Activated CD4-positive, alpha-beta T cell treated with anti-CD3 and anti-CD28 coated beads for 4 hours (primary cell): ENCODE measurements at places on chromosomes 11 and 22.

- DNase-seq = no peak
Observed at GRCh38 chr22:27128461-27129085, 471.2 kb downstream of the MIAT start.

GRCh38 chr11:112623057-112623456 lies 338.2 kb upstream of the NCAM1 start:
- no peak for DNase-seq

DNA sequence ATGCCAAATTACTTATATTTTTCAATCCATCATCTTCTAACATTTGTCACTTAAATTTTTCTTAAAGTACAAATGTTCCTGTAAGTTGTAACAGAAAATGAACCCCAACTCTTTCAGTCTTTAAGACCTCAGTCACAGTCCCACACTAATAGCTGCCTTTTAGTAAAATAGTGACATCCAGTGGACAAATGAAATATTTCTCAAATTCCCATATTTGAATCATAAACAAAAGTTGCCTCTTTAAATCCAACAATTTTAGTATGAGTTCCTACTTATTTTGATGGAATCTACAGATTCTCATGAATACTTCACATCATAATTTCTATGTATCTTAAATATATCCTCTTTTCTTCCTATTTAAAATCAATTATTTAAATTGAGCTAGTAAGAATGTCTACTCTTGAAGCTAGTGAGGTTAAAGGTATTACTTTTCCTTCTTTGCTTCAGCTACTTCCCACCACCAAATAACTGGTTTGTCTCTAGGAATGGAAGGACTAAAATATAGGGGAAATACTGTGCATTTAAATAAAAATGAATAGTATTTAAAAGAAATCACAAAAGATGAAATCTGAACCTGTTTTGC lies 9.2 kb downstream of the LIN7C start:
- no peak for DNase-seq

DNA sequence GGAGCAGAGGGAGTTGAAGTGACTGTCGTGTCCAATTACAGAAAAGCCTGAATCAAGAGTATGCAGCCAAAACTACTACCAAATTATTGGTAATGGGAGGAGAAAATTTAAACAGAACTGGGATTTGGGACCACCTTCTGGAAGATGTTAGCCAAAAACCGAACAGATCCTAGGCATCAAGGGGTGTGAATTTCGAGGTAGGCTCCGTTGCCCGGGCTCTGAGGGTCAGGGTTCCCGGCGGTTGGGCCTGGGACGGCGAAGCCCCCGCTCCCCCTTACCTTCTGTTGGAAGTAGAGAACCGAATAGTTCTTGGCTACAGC lies 313 bp downstream of the PRCP start:
- no peak for DNase-seq

DNA sequence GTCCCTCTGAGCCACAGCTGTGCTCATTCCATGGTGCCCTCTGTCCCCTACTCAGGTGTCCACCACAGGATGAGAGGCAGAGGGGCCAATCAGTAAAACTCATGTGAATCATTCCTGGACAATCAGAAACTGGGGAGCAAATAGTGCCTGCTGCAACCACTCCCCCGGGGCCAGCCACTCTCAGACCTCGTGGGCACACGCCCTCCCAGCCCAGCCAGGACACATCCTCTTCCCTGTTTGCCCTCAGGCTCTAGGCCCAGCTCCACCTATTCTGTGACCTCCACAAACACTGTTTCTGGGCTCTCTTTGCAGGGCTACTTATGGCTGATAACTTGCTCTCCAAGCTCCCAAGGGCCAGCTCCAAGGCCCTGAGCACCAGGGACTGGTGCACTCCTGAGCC lies 14.0 kb upstream of the KCTD14 start:
- no peak for DNase-seq

DNA sequence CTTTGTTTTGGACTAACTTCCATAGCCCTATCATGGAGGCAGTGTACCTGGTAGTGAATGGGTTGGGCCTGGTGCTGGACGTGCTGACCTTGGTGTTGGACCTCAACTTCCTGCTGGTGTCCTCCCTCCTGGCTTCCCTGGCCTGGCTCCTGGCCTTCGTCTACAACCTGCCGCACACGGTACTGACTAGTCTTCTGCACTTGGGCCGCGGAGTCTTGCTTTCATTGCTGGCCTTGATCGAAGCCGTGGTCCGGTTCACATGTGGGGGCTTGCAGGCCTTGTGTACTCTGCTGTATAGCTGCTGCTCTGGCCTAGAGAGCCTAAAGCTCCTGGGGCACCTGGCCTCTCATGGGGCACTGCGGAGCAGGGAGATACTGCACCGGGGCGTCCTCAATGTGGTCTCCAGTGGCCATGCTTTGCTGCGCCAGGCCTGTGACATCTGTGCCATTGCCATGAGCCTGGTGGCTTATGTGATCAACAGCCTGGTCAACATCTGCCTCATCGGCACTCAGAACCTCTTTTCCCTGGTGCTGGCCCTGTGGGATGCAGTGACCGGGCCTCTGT lies 846 bp downstream of the RNF26 start:
- DNase-seq = no peak

DNA sequence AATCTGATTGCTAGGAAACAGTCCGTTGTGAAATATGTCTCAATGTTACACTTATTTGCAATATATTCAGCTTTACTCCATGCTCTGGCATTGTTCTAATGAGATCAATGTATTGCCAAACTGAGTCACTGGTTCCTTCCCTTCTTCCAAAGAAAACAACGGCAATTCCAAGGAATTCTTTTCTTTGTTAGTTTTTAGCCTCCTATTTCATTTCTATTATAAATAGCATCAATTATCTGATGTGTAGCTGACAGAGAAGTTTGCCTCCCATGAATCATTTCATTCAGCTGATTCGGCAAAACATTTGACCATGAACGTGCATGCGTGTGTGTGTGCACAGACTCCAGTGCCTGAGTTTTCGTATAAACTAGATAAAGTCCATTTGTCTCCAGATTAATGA lies 346.8 kb downstream of the ETS1 start:
- no peak for DNase-seq

DNA sequence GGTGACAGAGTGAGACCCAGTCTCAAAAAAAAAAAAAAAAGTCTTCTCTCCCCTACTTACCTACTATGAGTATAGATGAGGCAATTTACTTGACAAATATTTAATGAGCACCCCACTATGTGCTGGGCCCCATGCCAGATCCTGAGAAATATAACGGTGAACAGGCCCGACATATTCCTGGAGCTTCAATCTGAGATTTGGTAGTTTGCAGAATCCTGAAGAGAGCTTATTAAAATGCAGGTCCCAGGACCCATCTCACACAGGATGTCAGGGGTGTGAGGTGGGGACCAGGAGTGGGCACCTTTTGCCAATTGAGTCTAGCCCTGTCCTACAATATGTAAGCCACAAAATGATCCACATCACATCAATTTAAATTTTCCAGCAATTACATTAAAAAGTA lies 44.0 kb downstream of the KCNJ4 start:
- DNase-seq = no peak

GRCh38 chr11:70672991-70673653 lies 274.8 kb downstream of the CTTN start:
- no peak for DNase-seq
